ENCODE measurements at places on chromosomes 7 and 10.
A peak's percentile ranks its signal among the peaks of the same experiment; 100 is the strongest.

GRCh38 chr10:396535-397220 is 261.4 kb downstream of the ZMYND11 start:
- DNase-seq, result no peak

- DNase-seq, result no peak
These were observed 1.2 kb downstream of the PIP4K2A start for GRCh38 chr10:22712956-22713852.

GRCh38 chr10:72310241-72310633 is 36.5 kb downstream of the DDIT4 start:
- DNase-seq, result no peak

DNA sequence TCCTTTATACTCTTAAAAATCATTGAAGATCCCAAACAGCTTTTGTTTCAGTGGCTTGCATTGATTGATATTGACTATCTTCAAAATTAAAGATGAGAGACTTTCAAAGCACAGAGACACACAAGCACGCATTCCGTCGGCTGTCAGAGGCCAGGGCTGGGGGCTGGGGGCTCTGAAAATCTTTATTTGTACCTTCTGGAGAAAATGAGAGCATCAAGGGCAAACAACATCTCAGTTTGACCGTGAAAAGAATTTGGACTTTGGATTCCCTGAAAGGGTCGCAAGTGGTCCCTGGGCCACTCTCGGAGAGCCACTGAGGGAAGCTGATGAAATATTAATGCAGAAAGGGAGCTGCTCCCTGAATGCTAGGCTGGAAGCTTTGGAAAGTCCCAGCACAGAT is 96.4 kb downstream of the CHST15 start:
- DNase-seq, result no peak

- DNase-seq, result no peak
These were observed 45.9 kb upstream of the DNAAF5 start for GRCh38 chr7:680411-681127.

DNA sequence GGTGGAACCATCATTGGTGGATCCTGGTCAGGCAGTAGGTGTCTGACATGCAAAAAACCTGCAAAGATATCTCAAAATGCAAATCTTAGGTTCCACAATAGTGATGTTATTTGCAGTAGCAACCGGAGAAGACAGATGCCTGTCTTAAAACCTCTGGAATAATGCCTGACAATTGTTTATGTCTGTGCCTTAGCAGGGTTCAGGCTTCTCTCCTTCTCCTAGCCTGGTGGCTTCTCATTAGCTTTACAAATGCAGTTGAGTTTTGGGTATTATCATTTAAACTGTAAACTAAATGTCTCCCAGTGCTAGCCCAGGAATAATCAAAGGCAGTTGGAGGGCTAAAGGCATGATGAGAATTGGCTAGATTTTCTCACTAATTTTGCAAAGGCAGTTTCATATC is 146.3 kb upstream of the NRG3 start:
- DNase-seq, result no peak

GRCh38 chr7:54615537-54615936 is 73.4 kb downstream of the VSTM2A start:
- no peak for DNase-seq

DNA sequence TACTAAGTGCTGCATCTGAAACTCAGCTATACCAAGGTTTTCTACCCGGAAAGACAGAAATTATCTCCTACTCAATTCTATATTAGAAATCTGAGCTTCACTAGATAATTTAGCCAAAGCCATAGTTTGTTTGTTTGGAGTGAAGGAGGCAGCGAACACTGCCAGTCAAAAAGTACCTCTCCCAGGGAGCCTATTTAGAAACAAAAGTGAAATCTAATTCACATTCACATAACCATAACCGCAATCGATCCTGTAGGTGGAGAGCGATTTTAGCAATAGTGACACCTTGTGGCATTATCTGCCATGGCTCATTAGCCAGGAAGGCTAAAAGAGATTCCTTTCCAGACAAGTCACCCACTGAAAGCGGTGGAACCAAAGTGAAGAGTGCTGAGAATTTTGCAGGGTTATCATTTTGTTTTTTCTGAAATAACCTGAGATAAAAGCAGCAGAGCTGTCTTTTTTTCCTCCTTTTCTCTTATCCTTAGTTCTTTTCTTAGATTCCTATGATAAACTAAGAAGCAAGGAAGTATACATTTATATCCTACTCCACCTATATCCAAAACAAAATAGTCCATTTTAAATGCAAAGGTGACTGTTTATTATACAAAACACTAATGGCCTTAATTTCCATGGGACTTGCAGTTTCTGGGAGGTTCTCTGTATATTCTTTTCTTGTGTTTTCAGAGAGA is 83.7 kb upstream of the BET1 start:
- DNase-seq, result peak; percentile 76

- no peak for DNase-seq
These were observed 13.0 kb downstream of the ESYT2 start for GRCh38 chr7:158816271-158816670.

DNA sequence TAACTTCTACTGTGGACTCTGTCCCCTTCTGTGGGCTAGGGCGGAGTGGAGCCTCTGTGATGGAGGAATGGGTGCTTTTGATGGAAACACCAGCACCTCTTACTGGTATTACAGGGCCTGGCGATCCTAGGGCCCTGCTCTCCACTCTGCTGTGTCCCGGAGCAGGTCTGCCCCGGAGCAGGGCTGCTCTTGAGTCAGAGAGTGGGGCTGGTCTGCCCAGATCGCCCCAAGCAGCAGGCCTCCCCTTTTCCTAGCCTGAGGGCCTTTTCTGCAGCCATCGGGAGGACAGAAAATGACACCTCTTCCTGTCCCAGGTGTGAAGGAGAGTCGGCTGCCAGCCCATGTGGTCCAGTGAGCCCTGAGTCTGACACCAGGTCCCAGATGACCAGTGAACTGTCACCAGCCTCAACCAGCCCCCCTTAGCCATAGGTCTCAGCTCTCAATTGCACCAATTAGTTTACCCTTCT is 1.4 kb downstream of the ZNF282 start:
- no peak for DNase-seq

- DNase-seq, result no peak
These were observed 152.4 kb upstream of the NEBL start for GRCh38 chr10:21049482-21049881.

DNA sequence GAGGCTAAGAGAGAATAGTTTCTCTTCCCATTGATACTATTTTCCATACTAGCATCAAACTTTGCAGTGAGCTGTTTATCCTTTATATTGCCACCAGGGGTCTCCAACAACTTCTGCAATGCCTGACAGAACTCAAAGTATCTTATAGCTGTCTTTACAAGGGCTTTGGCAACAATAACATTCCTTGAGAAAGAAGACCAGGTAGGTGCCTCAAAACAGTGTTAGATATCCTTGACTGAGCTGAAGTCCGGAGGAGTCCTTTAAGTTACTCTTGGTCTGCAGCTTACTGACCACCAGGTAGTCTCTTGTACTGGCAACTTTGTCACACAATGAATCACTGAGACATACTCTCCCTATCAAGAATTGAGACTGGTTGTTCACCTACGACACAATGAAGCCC is 30.0 kb upstream of the TES start:
- peak; percentile 32 for DNase-seq

- DNase-seq, result no peak
These were observed 266.1 kb upstream of the KLF6 start for GRCh38 chr10:4051011-4051640.

- DNase-seq, result no peak
These were observed 7.3 kb downstream of the RNF216 start for GRCh38 chr7:5774136-5774535.

- DNase-seq, result no peak
These were observed 127.4 kb downstream of the ARL4A start for GRCh38 chr7:12814828-12815227.

DNA sequence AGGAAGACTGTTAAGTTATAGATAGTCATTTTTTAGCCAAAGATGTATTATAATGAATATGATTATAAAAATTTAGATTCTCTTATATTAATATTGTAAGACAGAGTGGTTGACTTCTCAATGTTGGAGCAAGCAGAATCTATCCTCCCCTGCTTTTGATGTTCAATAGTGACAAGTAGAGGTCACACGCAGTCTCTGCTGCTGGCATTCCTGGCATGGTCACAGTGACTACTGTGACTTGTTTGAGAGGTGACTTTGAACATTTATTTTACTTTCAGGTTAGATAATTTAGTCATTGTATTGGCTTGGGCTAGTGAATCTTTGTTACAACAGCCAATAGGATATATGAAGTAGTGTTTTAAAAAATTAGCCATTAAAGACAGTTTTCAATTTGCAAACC is 13.7 kb upstream of the CD36 start:
- no peak for DNase-seq

GRCh38 chr7:149725916-149726315 is 47.5 kb downstream of the ZNF467 start:
- no peak for DNase-seq

- DNase-seq, result no peak
These were observed 24.4 kb downstream of the EBF3 start for GRCh38 chr10:129939416-129940275.

DNA sequence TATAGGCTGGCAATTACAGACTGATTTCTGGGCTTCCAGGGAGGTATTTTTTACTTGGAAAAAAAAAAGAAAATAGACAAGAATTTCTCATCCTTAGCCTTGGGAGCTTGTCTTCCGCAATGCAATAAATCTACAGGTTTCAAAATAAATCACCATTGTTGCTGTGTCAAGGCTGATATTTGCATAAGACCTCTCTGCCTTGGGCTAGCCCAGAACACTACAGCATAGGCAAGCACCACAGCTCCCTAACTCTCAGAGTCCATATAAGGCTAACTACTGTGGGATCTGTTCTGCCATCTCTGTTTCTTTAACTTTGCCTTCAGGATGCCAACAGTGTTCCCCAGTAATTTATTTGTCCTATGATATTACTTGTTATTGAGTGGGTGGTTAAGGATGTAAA is 64.4 kb downstream of the ZWINT start:
- DNase-seq, result no peak

- DNase-seq, result no peak
These were observed 218.0 kb downstream of the LRMDA start for GRCh38 chr10:75649466-75649865.

- DNase-seq, result no peak
These were observed 72.4 kb downstream of the REEP3 start for GRCh38 chr10:63593576-63593975.

GRCh38 chr7:97772045-97772901 is 40.4 kb downstream of the TAC1 start:
- peak; percentile 41 for DNase-seq

GRCh38 chr7:40283391-40283790 is 148.6 kb downstream of the SUGCT start:
- no peak for DNase-seq

- DNase-seq, result no peak
These were observed 98.9 kb upstream of the PRR15 start for GRCh38 chr7:29464753-29465152.

Measured in NCI-H1417 (cell line).